Fibroblast of villous mesenchyme (primary cell): ENCODE measurements at places on chromosomes 1 and 21. TPM values are rescaled to one million over a fixed set of nuclear protein-coding genes. Genes with fewer than 3 reads are reported as not detected.

DNA sequence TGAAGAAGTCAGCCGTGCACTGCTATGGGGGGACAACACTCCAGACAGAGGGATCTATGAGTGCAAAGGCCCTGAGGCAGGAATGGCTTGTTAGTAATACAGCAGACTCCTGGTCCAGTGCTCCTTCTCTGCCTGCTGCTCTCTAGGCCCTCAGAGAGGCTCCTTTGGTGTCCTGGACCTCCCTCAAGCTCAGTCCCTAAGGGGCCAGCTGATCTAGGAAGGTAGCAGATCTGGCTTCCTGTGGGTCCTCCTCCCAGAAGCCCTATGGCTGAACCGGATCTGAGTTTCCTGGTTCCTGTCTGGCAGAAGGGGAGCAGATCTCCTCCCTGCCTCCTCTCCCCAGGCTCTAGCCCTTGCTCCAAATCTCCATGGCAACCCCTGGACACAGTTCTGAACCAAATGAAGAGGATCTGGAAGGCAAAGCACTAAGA is at the start of gene LDLRAD2:
Gene LDLRAD2 (plus strand): TSS at position 391 of the 431 bp plus-strand sequence. CDS start 187 bp downstream, outside the sequence.
- no peak for DNase-seq

Gene LCE2A
- total RNA-seq, result 0.43 TPM in 1 of 2 replicates, not detected in the other

Gene PCP4
- not detected in 2 replicates for total RNA-seq

Gene SH2D5
- 3.9 and 4.3 TPM in 2 replicates for total RNA-seq

Gene UBQLN4
- 13.5 and 20.3 TPM in 2 replicates for total RNA-seq
